ENCODE measurements at places on chromosomes 6 and 20.

DNA sequence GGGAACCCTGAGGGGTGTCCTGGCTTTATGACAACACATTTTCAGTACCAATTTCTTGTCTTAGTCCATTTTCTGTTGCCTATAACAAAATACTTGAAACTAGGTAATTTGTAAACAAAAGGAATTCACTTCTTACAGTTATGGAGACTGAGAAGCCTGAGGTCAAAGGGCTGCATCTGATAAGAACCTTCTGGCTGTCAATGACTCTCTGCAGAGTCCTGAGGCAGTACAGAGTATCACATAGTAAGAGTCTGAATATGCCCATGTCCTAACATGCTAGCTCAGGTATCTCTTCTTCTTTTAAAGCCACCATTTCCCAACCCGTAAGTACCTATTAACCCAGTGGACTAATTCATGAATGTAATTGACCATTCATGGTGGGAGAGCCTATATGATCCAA lies 1458.6 kb upstream of the EYS start:
- no peak for DNase-seq
- H3K4me1 ChIP-seq = no peaks in the 10 kb centered on the region
- H3K4me3 ChIP-seq = no peak overlapping the region

DNA sequence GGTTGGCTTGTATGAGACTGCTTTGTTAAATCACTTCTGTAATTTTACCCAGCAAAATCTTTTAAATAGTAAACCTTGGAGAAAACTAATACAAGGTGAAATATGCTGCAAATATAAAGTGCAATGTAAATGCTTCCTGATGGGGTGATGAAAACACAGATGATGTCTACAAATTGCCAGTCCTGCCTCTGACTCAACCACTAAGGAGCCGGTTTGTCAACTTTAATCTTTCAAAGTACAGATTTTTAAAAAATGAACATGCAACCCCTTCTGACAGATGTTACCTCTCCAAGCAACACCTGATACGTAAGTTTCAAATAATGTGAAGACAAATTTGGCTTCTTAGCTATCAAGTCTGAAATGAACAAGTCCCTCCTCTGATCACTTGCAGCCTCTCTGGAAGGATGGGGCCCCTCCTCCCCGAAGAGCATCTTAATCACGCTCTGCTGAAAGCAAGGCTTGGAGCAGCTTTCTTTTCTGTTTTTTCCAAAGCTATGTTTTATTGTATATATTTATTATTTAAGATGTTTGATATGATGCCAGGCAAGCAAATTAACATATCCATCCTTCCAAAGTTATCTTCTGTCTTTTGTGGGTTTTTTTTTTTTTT lies 196.0 kb downstream of the MYLK4 start:
- no peak overlapping the region for H3K27ac ChIP-seq
- no peaks in the 10 kb centered on the region for H3K4me1 ChIP-seq
- H3K4me3 ChIP-seq = no peak overlapping the region

GRCh38 chr6:13165502-13166172 lies 162.7 kb downstream of the TBC1D7 start:
- peaks cover 8% of the 10 kb centered on the region for H3K27me3 ChIP-seq
- no peak overlapping the region for H3K27ac ChIP-seq
- H3K4me3 ChIP-seq = no peak overlapping the region
- peaks cover 2% of the 10 kb centered on the region for H3K4me1 ChIP-seq
- no peak for DNase-seq

- no peak overlapping the region for H3K27ac ChIP-seq
- H3K4me3 ChIP-seq = no peak overlapping the region
- no peak for DNase-seq
- H3K4me1 ChIP-seq = no peaks in the 10 kb centered on the region
These were observed 756.9 kb downstream of the TFAP2A start for GRCh38 chr6:9657994-9658393.

GRCh38 chr6:44078827-44079671 lies 48.2 kb downstream of the MRPL14 start:
- H3K27ac ChIP-seq = no peak overlapping the region
- peaks cover 18% of the 10 kb centered on the region for H3K27me3 ChIP-seq
- DNase-seq = peak; percentile 46
- no peaks in the 10 kb centered on the region for H3K36me3 ChIP-seq
- peaks cover 9% of the 10 kb centered on the region for H3K4me1 ChIP-seq
- no peak overlapping the region for H3K4me3 ChIP-seq

GRCh38 chr6:25341923-25342619 lies 62.9 kb downstream of the CARMIL1 start:
- H3K27me3 ChIP-seq = no peaks in the 10 kb centered on the region
- H3K27ac ChIP-seq = no peak overlapping the region
- peaks cover 5% of the 10 kb centered on the region for H3K4me1 ChIP-seq
- no peak for DNase-seq
- H3K4me3 ChIP-seq = no peak overlapping the region

GRCh38 chr6:104771258-104771832 lies 88.4 kb downstream of the HACE1 start:
- no peaks in the 10 kb centered on the region for H3K27me3 ChIP-seq
- H3K4me1 ChIP-seq = no peaks in the 10 kb centered on the region
- H3K4me3 ChIP-seq = no peak overlapping the region
- no peak for DNase-seq
- peaks cover 15% of the 10 kb centered on the region for H3K36me3 ChIP-seq

- H3K4me3 ChIP-seq = no peak overlapping the region
- H3K4me1 ChIP-seq = peaks cover 9% of the 10 kb centered on the region
- peaks cover 6% of the 10 kb centered on the region for H3K27me3 ChIP-seq
- no peaks in the 10 kb centered on the region for H3K36me3 ChIP-seq
- no peak overlapping the region for H3K27ac ChIP-seq
- DNase-seq = no peak
These were observed 82.7 kb downstream of the TIAM2 start for GRCh38 chr6:155077784-155078183.

GRCh38 chr6:78513856-78514255 lies 353.5 kb upstream of the IRAK1BP1 start:
- no peak for DNase-seq
- no peaks in the 10 kb centered on the region for H3K36me3 ChIP-seq
- no peak overlapping the region for H3K27ac ChIP-seq
- H3K27me3 ChIP-seq = no peaks in the 10 kb centered on the region

DNA sequence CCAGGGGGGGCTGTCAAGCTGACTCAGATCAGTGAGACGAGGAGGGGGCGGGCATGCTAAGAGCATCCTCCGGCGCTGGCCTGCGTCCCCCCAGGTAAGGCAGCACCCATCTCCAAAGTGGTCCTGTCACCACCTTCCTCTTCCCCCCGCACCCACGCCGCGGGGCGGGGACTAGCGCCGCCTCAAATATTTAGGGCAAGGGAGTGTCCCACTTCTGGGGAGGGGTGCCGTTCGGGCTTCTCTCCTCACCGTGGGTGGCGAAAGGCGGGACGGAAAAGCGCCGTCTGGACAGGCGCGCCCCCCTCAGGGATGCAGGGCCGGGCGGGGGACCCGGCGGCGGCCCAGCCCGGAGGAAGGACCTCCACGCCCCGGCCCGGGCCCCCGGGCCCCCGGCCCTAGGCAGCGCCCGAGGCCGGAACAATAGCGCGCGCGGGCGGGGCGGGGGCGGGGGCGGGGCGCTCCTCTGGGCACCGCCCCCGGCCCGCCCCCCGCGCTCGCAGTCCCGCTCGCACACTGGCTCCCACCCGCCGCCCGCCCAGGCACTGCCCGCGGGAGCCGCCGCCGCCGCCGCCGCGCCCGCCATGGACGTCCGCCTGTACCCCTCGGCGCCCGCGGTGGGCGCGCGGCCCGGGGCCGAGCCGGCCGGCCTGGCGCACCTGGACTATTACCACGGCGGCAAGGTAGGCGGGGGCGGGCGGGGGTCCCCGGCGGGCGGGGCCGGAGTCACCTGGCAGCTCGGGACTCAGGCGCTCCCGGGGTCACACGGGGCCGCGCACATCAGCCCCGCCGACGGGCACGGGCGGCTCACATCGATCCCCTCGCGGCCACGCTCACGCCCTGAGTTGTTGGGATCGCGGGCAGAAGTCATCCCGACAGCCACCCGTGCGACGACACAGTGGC lies at the start of gene TOX2:
Gene TOX2, plus strand, starts transcription at position 542 of the 900 bp plus-strand sequence. Its CDS starts 40 bp downstream, at position 582.
- peak within 1 kb of the TSS; percentile 82 for H3K4me3 ChIP-seq
- H3K4me1 ChIP-seq = peaks cover 43% of the 10 kb centered on the region
- H3K36me3 ChIP-seq = no peaks in the 10 kb centered on the region
- peaks cover 27% of the 10 kb centered on the region for H3K27me3 ChIP-seq
- peak; percentile 50 for DNase-seq

DNA sequence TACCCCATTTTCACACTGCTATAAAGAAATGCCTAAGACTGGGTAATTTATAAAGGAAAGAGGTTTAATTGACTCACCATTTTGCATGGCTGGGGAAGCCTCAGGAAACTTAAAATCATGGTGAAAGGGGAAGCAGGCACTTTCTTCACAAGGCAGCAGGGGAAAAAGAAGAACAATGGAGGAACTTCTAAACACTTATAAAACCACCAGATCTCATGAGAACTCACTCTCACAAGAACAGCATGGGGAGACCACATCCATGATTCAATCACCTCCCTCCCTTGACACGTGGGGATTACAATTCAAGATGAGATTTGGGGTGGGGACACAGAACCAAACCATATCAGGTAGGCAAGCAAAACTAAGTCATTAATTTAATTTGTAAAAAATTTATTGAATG lies 343.2 kb downstream of the FRK start:
- H3K36me3 ChIP-seq = no peaks in the 10 kb centered on the region
- H3K4me1 ChIP-seq = no peaks in the 10 kb centered on the region
- no peak for DNase-seq
- no peaks in the 10 kb centered on the region for H3K27me3 ChIP-seq

DNA sequence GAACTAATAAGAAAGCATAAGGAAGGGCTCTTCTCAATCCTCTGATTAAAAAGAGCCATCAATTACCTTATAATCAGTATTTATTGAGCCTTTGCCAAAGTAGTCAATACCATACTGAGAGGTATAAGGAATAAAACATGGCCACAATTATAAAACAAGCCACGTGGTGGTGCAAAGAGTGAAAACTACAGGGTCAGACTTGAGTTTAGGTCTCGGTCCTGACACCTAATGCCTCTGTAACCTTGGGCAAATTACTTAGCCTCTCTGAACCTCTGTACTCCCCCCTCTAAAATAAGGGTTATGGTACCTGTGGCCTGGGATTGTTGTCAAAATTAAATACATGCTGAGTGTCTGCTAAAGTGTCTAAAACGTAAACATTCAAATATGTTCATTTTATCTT lies 11.8 kb downstream of the TRIM10 start:
- H3K4me3 ChIP-seq = no peak overlapping the region
- DNase-seq = no peak
- peaks cover 46% of the 10 kb centered on the region for H3K27me3 ChIP-seq
- no peaks in the 10 kb centered on the region for H3K4me1 ChIP-seq
- no peaks in the 10 kb centered on the region for H3K36me3 ChIP-seq

DNA sequence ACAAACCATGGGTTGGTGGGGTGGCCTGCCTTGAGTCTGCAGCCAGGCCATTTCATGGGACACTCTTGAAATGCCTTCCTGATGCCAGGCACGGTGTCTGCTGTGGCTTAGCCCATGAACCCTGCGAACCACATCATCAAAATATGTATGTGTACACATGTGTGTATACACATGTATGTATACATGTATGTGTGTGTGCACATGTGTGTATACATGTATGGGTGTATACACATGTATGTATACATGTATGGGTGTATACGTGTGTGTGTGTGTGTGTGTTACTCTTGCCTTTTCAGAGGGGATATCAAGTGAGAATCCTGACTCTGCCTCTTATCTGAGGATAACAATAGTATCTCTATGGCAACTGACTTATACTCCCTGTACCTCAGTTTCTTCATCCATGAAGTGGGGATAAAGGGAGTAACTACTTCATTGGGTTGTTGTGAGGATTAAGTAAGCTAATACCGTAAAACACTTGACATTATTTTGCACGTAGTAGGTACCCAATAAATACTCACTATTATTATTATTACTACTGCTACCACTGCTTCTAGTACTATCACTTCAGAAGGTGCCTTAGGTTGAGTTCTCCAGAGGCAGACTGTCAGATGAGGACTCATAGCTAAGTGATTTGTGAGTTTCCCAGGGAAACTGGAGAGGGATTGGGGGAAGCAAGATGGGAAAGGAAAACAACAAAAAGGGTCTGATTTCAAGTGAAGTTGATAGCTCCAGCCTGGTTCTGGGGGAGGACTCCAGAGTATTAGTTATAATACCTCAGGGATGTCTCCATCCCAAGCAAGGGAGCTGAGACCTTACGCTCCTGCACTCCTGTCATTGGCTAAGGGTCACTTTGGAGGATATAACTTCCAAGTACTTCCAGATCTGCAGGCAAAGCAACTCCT lies 110.5 kb downstream of the VEGFA start:
- no peak for DNase-seq
- H3K4me3 ChIP-seq = no peak overlapping the region
- H3K4me1 ChIP-seq = peaks cover 2% of the 10 kb centered on the region
- no peaks in the 10 kb centered on the region for H3K27me3 ChIP-seq
- H3K27ac ChIP-seq = no peak overlapping the region

- no peaks in the 10 kb centered on the region for H3K27me3 ChIP-seq
- no peak overlapping the region for H3K4me3 ChIP-seq
- peaks cover 29% of the 10 kb centered on the region for H3K4me1 ChIP-seq
- no peaks in the 10 kb centered on the region for H3K36me3 ChIP-seq
- DNase-seq = no peak
These were observed 24.5 kb upstream of the SMIM29 start for GRCh38 chr6:34273242-34273805.

GRCh38 chr20:48597521-48598302 lies 230.1 kb downstream of the PREX1 start:
- peaks cover 6% of the 10 kb centered on the region for H3K27me3 ChIP-seq
- no peak for DNase-seq
- no peaks in the 10 kb centered on the region for H3K36me3 ChIP-seq
- H3K4me3 ChIP-seq = no peak overlapping the region
- no peak overlapping the region for H3K27ac ChIP-seq

- no peaks in the 10 kb centered on the region for H3K36me3 ChIP-seq
- no peak overlapping the region for H3K4me3 ChIP-seq
- peaks cover 18% of the 10 kb centered on the region for H3K27me3 ChIP-seq
- DNase-seq = no peak
These were observed 97.7 kb upstream of the KCNQ5 start for GRCh38 chr6:72524011-72524645.

DNA sequence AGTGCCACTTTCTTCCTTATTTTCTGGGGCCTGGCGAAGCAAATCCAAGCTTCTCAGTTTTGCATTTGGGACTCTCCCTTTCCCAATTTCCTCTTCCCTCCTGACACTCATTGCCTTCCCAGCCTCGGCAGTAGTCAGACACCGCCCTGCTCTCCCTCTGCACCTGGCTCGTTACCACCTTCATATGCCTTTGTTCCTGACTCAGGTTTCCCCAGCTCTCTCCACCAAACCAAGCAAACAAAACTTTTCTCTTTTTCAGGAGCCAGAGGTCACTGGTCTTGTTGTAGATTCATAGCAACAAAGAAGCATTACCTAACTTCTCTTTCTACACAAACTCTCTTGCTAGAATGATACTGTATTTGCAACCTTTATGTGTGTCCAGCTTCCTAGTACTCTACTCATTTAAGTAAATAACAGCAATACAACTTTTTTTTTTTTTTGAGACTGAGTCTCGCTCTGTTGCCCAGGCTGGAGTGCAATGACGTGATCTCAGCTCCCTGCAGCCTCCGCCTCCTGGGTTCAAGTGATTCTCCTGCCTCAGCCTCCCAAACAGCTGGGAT lies 9.0 kb upstream of the ZC3H12D start:
- peak overlapping the region; percentile 29 for H3K4me3 ChIP-seq
- H3K27ac ChIP-seq = peak overlapping the region; percentile 87
- DNase-seq = no peak
- no peaks in the 10 kb centered on the region for H3K27me3 ChIP-seq
- H3K4me1 ChIP-seq = peaks cover 88% of the 10 kb centered on the region
